ENCODE measurements at places on chromosomes 12 and 14. TPM values are rescaled to one million over a fixed set of nuclear protein-coding genes. Genes with fewer than 3 reads are reported as not detected.

- peak; percentile 66 for DNase-seq
- peaks cover 26% of the 10 kb centered on the region for H3K27me3 ChIP-seq
- H3K4me3 ChIP-seq, result peak overlapping the region; percentile 61
- no peak overlapping the region for H3K27ac ChIP-seq
- H3K36me3 ChIP-seq, result no peaks in the 10 kb centered on the region
Observed at GRCh38 chr14:105527826-105528585, 1.6 kb downstream of the TMEM121 start.

- H3K36me3 ChIP-seq, result no peaks in the 10 kb centered on the region
- no peaks in the 10 kb centered on the region for H3K27me3 ChIP-seq
- DNase-seq, result no peak
- no peak overlapping the region for H3K27ac ChIP-seq
- H3K4me1 ChIP-seq, result no peaks in the 10 kb centered on the region
Observed at GRCh38 chr14:21334202-21334906, 49.5 kb downstream of the SUPT16H start.

DNA sequence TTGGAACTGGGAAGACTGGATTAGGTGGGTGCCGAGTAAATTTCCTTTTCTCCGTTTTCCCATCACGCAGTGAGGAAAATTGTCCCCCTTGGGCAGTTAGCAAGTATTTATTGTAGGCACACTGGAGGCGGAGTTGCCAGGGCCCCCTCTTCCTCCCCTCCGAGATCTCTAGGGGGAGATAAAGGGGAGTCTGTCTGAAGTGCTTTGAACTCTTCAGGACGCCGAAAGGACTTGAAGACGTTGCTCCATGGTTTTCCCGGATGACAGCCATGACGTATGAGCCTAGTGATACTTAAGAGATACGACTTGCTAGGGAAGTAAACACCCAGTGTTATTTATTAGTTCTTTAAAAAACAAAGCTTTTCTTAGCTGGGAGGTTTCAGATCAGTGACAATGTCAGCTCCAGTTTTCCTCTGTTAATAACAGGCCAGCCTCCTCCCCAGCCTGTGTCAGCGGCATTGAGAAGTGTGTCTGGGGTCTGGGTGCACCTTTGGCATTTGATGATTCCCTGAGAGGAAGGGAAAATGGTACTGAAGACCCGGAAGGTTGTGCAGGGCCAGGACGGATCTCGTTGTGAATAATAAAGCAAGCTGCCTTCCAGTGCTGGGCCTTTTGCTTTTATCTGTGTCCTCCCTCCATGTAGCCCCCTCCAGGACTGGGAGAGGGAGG is 78.7 kb downstream of the TSPAN9 start:
- peaks cover 13% of the 10 kb centered on the region for H3K4me1 ChIP-seq
- DNase-seq, result no peak
- no peaks in the 10 kb centered on the region for H3K27me3 ChIP-seq
- peak overlapping the region; percentile 10 for H3K27ac ChIP-seq
- no peak overlapping the region for H3K4me3 ChIP-seq
- H3K36me3 ChIP-seq, result peaks cover 3% of the 10 kb centered on the region

DNA sequence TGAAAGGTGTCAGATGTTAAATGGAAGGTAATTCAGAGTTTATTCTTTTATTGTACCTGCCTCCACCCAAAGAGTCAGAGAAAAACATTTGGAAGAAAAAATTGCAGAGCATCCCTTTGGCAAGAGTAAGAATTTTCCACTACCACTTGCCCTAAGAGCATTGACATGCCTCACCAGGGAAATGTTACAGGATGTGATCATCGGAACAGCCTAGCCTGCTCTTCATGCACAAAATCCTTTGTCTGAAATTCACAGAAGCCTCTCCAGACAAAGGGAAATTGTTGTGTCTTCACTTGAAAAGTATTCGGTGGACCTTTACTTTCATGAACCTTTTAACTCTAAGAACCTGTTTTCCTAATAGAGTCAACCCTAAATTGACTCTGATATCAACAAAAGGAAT is 36.9 kb downstream of the ATP2A2 start:
- no peak overlapping the region for H3K4me3 ChIP-seq
- DNase-seq, result no peak
- peaks cover 13% of the 10 kb centered on the region for H3K36me3 ChIP-seq
- H3K27me3 ChIP-seq, result no peaks in the 10 kb centered on the region

DNA sequence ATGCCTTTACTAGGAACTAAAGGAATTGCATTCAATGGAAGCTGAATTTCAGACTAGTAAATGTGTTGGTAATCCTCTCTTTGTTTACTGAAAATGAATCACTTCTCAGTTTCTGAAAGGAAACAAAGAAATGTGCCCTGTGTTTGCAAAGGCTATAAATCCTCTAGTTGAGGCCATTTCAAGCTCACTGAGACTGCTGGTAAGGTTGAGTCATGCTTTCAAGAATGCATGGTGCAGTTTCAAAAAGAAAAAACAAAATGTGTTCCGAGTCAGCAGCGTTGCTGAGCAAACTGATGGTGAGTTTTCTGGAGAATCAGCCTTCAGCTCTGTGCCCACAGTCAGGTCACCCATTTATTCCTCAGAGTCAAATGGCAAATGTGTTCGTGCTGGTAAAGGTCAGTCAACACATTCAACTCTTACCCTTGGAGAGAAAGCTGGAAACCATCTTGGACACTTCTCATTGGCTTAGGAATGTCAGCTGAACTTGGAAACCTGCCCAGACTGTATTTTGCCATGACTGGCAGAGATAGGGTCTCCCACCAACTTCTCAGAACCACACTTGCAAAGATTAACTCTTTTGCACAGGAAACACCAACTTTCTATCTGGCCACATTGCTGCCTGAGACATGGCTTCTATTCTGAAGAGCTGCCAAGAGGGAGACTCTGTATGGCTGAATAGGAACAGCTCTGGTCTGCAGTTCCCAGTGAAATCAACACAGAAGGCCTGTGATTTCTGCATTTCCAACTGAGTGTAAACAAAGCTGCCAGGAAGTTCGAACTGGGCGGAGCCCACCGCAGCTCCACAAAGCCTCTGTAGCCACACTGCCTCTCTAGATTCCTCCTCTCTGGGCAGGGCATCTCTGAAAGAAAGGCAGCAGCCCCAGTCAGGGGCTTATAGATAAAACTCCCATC is 484.4 kb downstream of the ATP23 start:
- H3K27me3 ChIP-seq, result no peaks in the 10 kb centered on the region
- peaks cover 9% of the 10 kb centered on the region for H3K36me3 ChIP-seq
- H3K27ac ChIP-seq, result peak overlapping the region; percentile 97
- peaks cover 20% of the 10 kb centered on the region for H3K4me1 ChIP-seq
- no peak for DNase-seq

WNT5B gene
- 10.1 TPM for total RNA-seq

SSPN gene
- total RNA-seq, result 2.1 TPM

DNA sequence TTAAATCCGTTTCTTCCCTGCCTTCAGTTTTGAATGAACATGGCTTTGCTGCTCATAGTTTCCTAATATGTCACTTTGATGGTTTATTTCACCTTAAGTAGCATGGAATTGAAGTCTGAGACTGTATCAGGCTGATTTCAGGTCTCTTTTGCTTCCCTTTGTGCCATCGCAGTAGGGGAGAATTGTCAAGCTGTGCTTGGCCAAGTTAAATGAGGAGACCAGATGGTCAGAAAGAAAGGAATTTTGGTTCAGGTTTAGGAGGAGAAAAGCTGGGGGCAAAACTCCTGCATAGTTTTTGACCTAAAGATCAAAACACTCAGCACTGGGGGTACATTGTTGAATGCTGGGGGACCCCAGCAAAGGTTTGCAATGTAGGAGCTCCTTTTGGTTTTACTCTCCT is 398.4 kb downstream of the NUAK1 start:
- DNase-seq, result no peak
- no peak overlapping the region for H3K27ac ChIP-seq
- H3K27me3 ChIP-seq, result peaks cover 3% of the 10 kb centered on the region
- H3K4me1 ChIP-seq, result peaks cover 25% of the 10 kb centered on the region
- no peak overlapping the region for H3K4me3 ChIP-seq
- no peaks in the 10 kb centered on the region for H3K36me3 ChIP-seq

AQP6 gene
- total RNA-seq, result not detected

DNA sequence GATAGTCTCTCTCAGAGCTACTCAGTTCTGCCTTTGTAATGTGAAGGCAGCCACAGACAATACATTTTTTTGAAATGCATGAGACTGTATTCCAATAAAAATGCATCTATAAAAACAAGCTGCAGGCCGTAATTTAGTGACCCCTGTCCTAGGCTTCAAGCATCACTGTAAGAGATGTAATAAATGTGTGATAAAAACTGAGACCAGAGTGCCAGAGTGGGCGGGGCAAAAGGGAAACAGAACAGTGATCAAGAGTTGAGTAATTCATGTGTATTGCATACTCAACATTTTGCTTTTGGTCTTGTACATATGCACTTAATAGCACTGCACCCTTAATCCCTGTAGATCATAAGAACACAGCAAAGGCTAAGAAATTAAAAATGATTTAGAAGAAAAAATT is 743.5 kb downstream of the DIO2 start:
- peaks cover 6% of the 10 kb centered on the region for H3K4me1 ChIP-seq
- no peak for DNase-seq

STAB2 gene
- total RNA-seq, result not detected

- no peak overlapping the region for H3K4me3 ChIP-seq
- H3K27me3 ChIP-seq, result no peaks in the 10 kb centered on the region
- H3K4me1 ChIP-seq, result no peaks in the 10 kb centered on the region
- DNase-seq, result no peak
- H3K36me3 ChIP-seq, result no peaks in the 10 kb centered on the region
Observed at GRCh38 chr12:51293696-51294095, 23.5 kb upstream of the SMAGP start.

HOMEZ gene
- 22.5 TPM for total RNA-seq

DNA sequence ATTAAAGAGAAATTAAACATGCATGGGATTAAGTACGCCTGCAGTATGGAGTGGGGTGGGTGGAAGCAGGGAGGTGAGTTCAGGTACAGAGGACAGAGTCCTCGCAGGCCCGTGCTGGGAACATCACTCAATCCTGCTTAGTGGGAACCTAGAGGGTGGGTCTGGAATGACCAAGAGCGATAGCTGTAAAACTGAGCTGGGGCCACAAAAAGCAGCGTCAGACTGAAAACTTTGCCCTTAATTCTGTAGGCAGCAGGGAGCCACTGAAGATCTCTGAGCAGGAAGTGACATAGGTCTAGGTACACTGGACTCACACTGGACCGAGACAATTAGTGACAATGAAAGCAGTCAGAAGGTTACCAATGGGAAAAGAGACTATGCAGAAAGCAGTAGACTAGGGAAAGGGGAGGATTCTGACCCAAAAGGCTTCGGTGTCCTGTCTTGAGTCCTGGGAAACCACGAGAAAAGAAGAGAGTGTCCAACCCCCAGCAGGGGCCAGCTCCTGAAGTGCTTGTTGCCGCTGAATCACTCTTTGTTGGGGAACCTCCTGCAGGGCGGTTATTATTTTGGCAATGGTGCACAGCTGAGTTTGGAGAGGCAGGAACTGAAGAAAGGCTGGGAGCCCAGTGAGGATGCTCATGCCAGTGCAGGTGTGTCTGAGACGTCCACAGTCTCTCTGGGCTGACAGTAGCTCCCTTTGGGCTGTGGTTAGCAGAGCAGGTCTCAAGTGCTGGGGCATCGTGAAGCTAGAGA is 97.4 kb downstream of the PLXNC1 start:
- H3K36me3 ChIP-seq, result peaks cover 12% of the 10 kb centered on the region
- no peak for DNase-seq
- no peaks in the 10 kb centered on the region for H3K27me3 ChIP-seq
- peaks cover 2% of the 10 kb centered on the region for H3K4me1 ChIP-seq
- H3K27ac ChIP-seq, result no peak overlapping the region
- no peak overlapping the region for H3K4me3 ChIP-seq

ACOT4 gene
- 1.3 TPM for total RNA-seq

DNA sequence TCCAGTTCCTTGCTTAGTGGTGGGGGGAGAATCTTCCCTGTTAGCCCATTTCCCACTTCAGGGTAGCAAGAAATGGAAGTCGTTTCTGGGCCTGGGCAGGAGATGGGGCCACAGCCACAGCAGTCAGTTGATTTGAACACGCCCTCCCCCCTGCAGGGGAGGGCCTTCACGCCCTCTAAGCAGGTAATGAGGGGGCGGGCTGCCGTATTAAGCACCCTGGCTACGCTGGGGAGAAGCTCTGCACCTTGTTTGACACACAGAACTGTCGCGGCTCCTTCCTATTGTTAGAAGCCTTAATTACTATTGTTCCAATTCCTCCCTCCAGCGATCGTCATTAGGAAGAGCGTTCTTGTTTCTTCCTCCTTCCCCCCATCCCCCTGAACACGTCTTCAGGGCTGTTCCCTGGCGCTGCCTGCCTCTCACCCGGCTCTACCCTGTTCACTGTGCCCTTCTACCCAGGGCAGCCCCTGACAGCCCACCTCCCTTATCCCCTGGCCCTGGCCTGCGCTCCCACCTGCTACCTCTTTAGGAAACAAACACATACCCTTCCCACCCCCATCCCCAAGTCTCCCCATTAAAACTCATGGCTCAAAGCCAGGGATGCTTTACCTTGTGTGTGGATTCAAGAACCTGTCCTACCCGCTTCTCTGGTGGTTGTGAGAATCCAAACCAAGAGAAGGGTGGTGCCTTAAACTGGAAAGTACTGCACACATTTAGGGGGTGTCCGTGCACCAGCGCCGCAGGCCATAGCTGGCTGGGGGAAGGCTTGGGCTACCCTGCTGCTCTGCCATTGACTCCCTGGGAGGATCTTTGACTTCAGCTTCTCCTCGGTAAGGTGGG is 137.6 kb downstream of the TSPAN9 start:
- no peak overlapping the region for H3K27ac ChIP-seq
- DNase-seq, result no peak
- H3K4me3 ChIP-seq, result no peak overlapping the region

- no peak overlapping the region for H3K27ac ChIP-seq
- H3K27me3 ChIP-seq, result no peaks in the 10 kb centered on the region
- no peak overlapping the region for H3K4me3 ChIP-seq
- no peaks in the 10 kb centered on the region for H3K4me1 ChIP-seq
Observed at GRCh38 chr14:63421919-63422318, 103.2 kb upstream of the GPHB5 start.

- H3K27ac ChIP-seq, result no peak overlapping the region
- H3K4me1 ChIP-seq, result peaks cover 4% of the 10 kb centered on the region
- no peak for DNase-seq
- H3K36me3 ChIP-seq, result no peaks in the 10 kb centered on the region
- H3K27me3 ChIP-seq, result peaks cover 4% of the 10 kb centered on the region
Observed at GRCh38 chr12:121786440-121786825, 7.1 kb downstream of the RHOF start.

SDR39U1 gene
- 68.2 TPM for total RNA-seq

DNA sequence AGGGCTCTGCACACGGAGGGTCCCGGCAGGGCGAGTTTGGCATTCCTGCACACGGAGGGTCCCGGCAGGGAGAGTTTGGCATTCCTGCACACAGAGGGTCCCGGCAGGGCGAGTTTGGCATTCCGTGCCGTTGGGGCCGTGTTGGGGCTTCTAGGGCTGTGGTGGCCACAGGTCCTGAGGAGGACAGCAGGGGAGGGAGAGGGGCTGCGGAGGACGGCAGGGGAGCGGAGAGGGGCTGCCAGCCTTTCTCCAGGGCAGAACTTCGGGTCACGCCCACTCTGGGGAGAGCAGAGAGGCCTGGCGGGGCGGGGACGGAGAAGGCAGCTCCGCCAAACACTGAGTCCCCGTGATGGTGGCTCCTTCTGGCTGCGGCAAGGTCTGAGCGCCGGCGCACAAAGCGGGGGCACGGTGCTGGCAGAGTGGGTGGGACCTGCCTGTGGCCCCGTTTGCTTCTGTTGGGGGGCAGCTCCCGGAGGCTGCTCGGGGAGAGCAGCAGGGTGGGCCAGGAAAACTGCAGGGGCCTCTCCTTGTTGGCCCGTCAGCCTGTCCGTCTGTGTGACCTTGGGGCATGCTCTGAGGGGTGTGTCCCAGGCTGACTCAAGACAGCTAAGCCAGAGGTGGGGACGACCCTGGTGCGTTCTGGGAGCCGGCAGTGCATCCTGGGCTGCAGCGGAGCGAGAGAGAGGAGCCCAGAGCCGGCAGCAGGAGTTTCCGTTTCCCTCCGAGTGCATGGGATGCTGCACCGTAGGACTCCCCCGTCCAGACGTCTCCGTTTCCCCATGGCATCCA is 60.2 kb downstream of the LRCOL1 start:
- peaks cover 5% of the 10 kb centered on the region for H3K4me1 ChIP-seq
- H3K27me3 ChIP-seq, result peaks cover 29% of the 10 kb centered on the region
- no peak overlapping the region for H3K4me3 ChIP-seq
- peaks cover 5% of the 10 kb centered on the region for H3K36me3 ChIP-seq
- DNase-seq, result no peak

KLHL42 gene
- total RNA-seq, result 48.8 TPM

Measured in progenitor cell of endocrine pancreas (in vitro differentiated cells).